ENCODE measurements at places on chromosomes 7 and 10.

GRCh38 chr10:5252177-5253037, 55.8 kb downstream of the AKR1C4 start:
- peak; percentile 7 for DNase-seq

- DNase-seq: no peak
Observed at GRCh38 chr7:8205031-8205387, 57.0 kb downstream of the ICA1 start.

DNA sequence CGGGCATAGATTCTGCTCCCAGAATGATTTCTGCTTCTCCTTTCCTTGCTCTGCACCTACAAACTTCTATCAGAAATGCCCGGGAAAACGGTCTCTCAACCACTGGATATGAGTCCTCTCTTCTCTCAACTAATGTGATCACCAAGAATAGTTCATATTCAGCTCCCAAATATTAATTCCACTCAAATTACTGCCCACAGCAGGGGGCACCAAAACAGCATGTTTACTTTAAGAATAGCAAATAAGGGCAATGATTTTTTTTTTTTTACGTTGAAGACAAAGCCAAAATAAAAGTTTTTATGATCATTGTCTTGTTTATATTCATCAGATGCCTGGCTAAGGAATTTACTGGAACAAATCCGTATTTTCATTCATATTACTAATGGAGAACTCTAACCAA, 94.9 kb upstream of the PRSS1 start:
- no peak for DNase-seq

DNA sequence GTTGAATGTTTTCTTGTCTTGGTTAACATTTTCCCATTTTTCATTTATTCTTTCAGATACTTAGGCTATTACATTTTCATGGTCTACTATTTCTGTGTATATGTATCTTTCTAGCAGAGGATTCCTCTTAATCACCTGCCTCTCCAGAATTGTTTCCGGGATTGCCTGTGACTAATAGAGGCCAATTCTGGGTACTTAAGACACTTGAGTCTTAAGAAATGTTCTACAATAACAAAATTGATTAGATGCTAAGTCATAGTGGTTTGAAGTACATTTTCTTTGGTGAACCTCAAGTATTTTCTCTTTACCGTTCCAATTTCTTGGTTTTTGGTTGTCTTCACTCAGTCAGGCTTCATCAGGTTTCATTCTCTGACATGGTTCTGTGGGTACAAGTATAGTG, 26.4 kb downstream of the BBS9 start:
- DNase-seq: no peak

- DNase-seq: no peak
Observed at GRCh38 chr10:122102869-122103525, 114.0 kb downstream of the TACC2 start.

GRCh38 chr10:99115703-99116102, 119.9 kb downstream of the HPSE2 start:
- no peak for DNase-seq

- DNase-seq: no peak
Observed at GRCh38 chr10:124063750-124064603, 29.4 kb downstream of the CHST15 start.

DNA sequence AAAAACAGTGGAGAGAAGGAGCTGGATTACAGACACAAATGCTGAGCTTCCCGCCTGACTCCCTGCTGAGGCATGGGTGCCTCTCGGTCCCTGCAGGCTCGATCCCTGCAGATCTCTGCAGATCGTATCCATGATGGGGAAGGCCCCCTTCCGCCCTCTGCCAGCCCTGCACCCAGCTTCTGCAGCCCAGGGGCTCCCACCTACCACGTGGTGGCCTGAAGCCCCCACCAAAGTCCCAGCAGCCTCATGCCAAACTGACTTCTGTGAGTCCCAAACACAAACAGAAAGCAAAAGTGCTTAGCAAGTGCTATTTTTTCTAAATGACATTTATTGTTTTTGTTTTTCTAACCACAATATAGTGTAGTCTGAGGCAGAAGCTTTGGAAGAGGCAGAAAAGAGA, 127.1 kb upstream of the CHST15 start:
- DNase-seq: no peak

DNA sequence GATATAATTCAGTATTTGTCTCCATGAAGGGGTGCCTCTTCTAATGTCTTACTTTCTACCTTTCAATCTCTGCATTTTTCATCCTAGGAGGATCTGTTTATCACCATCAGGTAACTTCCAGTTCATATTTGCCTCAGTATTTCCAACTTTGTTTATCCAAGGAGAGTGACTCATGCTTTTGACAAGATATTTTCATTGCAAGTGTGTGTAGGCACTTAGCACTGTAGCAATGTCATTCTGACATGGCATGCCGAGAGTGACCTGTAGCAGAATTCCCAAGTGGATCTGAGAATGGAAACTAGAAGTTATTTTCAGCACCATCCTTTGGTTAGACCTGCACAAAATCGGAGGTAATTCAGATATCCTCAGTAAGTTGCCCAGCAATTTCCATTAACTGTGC, 129.9 kb downstream of the INHBA start:
- no peak for DNase-seq

DNA sequence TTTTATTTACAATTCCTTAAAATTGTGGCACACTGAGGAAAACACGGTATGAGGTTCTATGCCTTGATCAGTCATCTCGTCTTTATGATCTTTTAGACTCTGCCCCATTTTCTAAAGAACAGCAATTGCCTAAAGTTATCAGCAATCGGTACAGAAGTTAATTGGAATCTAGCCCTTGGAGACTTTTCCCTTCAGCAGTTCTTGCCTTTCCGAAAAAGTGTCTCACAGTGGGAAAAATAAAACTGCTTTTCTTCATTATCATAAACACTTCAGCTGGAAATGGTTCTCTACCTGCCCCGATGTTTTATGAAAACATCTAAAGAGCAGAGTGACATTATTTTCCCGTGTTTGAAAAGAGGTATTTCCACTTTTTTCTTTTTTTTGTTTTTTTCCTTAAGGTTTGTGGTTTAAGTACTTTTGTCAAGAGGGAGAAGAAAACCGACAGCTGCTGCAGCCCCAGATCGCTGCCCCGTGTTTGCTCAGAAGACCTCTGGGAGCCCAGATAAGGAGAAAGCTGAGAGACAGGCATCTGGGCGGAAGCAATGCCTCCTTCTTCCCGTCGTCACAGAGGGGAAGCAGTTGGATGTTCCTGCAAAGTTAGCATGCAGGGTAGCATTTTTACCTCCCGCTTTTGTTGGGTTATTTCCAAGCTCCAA, 149.7 kb downstream of the FRMD4A start:
- no peak for DNase-seq

DNA sequence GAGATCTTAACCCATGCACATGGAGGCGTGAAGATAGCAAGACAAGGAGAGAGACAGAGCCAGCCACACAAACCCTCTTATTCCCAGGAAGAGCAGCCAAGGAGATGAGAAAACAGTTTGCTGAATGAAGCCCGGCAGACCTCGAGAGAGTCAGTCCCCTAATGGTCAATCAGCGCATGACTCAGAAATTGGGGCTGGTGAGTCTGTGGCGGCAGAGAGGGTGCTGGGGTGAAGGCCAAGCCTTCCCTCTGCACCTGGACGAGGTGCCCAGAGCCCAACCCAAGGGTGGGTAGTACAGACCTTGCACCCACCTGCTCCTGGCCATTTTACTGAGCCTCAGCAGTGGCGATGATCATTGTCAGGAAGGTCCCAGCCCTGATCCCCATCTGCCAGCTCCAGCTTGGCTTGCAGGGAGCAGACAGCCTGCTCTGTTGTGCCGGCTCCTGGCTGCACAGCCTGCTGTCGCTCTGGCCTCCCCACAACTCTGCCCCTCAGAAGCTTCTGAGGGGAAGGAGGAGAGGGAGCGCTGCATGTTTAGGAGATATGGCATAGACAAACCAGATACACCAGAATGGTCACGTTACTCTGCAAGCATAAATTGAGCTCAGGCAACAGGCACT, 256.6 kb downstream of the RPS24 start:
- DNase-seq: no peak

All from SHP77 treated with DMSO at 0.1 percent for 48 hours (cell line).